Cerebellar cortex (tissue), 1 donor: ENCODE measurements at places on chromosomes 1 and 21.
A peak's percentile ranks its signal among the peaks of the same experiment; 100 is the strongest.

DNA sequence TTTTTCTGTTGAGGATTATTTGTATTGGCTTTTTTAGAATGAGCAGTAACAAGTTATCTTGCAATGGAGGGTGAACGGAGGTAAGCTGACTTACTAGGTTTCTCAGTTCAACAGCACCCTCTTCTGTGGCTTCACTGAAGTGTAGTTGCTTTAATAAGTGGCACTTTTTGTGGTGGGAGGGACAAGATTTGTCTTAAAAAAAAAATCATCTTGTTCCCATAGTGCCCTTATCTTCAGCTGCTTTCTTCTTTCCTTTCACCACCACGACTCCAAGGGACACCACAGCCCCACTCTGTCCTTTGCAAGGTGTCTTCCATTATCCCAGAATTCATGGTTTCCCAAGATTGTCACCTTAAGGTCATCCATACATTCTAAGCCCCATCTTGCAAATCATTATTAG, 92.9 kb downstream of the PIGK start:
- peak; percentile 62 for DNase-seq

GRCh38 chr1:44484155-44484688, 79.2 kb downstream of the RNF220 start:
- DNase-seq = peak; percentile 22

DNA sequence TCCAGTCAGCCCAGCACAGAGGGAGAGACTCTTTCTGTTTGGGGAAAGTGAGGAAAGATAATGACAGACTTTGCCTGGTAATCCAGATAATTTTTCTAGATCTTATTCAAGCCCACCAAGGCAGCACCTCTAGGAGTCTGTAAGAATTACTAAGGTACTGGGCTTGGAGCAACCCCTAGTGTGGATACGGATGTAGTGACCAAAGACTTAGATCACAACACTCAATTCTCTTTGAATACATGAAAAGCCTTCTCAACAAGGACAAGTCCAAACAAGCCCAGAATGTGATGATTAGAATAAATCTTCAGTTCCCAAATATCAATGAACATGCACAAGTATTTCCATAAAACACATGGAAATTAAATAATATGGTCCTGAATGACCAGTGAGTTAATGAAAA, 206.9 kb downstream of the MRPL39 start:
- no peak for DNase-seq

- no peak for DNase-seq
Measured at GRCh38 chr1:224380003-224380402, 23.3 kb downstream of the CNIH4 start.

DNA sequence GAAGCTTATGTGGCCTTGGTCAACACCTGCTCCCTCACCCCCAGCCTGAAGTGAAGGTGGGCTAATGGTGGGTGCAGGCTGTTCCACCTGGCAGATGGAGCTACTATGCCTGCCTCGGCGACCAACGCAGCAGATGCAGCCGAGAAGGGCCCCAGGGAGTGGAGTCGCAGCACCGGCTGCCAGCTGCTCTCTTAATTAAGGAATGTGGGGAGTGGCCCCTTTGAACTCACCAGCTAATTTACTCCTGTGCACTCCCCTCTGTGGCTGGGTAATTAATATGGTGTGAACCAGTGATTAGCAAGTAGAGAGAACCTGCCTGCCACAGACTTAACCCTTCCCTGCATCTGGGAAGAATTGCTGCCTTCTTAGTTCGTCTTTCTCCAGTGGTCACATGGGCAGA, 3.3 kb upstream of the SLAMF8 start:
- no peak for DNase-seq

DNA sequence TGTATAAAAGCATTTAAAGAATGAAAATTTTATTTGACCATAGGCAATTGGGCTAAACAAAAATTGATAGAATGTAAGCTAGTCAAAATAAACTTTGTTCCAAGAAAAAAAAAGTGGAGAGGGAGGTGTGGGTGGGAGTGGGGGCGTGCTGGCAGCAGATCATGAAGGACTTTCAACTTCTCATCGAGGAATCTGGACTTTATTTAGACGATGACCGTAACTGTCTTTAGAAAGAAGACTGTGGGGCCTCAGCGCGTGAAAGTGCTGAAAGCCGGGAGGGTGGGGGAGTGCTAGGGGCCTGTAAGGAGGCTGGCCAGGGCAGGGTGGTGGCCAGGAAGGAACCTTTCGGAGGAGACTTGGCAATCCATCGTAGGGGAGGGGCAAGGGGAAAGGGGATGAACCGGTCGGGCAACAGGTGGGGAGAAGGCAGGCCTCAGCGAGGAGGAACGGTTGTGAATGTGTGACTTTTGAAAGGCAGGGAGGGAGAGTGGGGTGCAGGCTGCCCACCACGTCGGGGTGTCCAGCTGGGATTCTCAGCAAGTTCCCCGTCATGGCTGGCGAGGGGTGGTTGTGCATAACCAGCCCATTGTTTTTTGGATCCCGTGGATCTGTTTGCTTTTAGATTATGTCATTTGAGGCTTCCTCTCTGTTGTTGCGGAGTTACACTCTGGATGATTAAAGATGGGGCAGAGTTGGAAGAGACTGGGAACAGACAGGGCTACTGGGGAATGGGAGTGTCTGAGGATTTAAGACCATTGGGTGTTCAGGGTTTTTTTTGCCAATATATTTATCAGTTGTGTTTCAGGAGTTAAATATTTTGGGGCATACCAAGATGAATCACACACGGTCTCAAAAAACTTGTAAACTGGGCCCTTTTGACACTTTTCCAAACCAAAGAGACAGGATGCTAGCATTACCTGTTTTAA, 35.5 kb downstream of the HUNK start:
- no peak for DNase-seq

DNA sequence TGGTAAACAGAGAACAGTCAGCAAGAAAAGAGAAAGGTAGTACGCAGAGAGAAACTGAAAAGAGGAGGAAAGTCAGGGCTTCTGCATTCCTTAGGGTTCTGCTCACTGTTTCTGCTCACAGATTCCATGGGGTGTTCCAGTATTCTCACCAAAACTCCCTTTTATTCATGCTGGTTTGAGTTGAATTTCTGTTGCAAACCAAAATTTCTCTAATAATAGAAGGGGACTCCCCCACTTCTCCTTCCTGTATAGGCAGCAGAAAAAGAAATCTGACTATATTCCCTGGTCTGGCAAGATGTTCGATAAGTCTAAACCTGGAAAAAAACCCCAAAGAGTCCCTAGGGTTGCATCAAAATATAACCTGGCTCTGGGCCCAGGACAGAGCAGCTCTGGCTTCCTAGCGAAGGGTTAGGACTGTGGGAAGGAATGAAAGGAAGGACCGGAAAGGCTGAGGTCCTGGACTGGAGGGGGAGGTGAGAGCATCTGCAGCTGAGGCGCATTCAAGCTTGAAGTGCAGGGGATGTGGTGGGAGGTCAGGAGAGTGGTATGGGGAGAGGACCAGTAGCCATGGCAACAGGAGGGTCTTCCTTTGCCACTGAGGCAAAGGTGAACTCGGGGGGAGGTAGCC, 18.8 kb upstream of the RGS16 start:
- no peak for DNase-seq

DNA sequence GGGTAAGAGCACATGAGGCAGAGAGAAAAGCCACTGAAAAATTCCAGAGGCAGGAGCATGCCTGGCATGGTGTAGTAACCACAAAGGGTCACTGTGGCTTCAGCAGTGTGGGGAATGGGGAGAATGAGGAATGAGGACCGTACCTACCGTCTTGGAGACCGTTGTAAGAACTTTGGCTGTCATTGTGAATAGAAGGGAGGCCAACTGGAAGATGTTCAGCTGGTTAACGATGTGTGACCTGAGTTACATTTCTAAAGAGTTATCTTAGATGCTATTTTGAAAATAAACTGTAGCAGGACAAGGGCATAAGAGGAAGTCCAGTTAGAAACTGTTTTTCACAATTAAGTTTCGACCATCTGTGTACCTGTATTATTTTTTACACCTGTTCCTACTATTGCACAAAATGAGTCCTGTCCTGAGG, 365.5 kb upstream of the SGIP1 start:
- DNase-seq = no peak

GRCh38 chr1:25735956-25736529, 64.0 kb upstream of the SELENON start:
- DNase-seq = no peak

DNA sequence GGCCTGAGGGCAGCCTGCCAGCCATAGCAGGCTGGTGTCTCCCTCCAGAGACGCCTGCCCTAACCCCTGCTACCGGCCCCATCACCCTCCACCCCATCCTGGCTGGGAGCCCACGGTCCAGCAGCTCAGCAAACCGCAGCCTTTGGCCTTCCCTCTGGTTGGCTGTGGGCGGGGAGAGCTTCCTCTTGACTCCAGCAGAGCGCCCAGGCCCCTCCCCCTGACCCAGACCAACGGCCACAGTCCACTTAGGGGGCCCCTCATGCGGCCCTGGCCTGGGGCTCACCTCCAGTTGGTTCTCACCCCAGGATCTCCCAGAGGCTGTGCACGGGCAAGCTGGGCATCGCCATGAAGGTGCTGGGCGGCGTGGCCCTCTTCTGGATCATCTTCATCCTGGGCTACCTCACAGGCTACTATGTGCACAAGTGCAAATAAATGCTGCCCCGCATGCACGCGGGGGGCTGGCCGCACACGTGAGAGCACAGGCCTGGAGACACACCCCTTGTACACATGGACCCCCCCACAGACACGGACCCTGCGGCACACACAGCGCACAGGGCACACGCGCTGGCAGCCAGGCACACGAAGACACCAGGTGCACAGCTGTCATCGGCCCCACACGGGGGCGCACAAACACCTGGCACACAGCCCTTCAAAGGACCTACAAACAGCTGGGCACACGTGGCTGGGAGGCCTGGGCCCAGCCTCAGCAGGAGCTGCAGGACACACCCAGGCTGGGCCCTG, 3.1 kb downstream of the SMIM1 start:
- DNase-seq = peak; percentile 44

GRCh38 chr1:16250524-16251251, 13.7 kb upstream of the CPLANE2 start:
- DNase-seq = no peak

DNA sequence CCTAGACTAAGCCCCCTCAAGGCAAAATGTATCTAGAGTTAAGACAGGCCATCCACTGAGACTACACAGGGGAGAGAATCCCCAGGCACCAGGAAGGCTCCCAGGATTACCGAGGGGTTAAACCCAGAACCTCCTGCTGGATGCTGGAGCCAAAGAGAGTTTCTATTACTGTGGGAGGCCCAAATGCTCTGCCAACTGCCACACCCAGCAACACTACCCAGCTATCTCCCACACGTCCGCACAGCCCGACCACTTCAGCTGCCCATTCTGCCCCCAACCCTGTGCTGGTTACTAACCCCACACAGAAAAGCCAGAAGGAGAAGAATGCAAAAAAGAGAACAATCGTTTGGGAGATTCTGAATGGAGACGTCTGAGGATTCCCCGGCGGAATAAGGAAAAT, 63.6 kb downstream of the CD46 start:
- no peak for DNase-seq

- DNase-seq = no peak
Measured at GRCh38 chr1:112636597-112637253, 17.1 kb downstream of the CAPZA1 start.

GRCh38 chr1:22341791-22342605, 109.7 kb upstream of the ZBTB40 start:
- DNase-seq = no peak
